ENCODE measurements at places on chromosomes 5 and 9. TPM values are rescaled to one million over a fixed set of nuclear protein-coding genes. Genes with fewer than 3 reads are reported as not detected.

Gene HDAC3
- total RNA-seq: 38.3 TPM

Gene PRRT1B
- not detected for total RNA-seq

Gene HNRNPH1
- 275 TPM for total RNA-seq

Gene NDUFS6
- total RNA-seq: 70.3 TPM

Gene OR1J2
- not detected for total RNA-seq

Gene CDH6
- 0.05 TPM for total RNA-seq

Gene SPINK4
- not detected for total RNA-seq

Gene NDFIP1
- 53.1 TPM for total RNA-seq

Gene FCN1
- total RNA-seq: not detected

Gene LMBRD2
- total RNA-seq: 4.2 TPM

Gene CDC20B
- total RNA-seq: not detected

Gene DMRT2
- not detected for total RNA-seq

Gene NME5
- total RNA-seq: 0.39 TPM

Gene CCL28
- total RNA-seq: 1.8 TPM

Gene GAS1
- under 0.01 TPM for total RNA-seq

Gene KCNIP1
- 0.20 TPM for total RNA-seq

Gene IL31RA
- 1.4 TPM for total RNA-seq

Gene SLC34A1
- not detected for total RNA-seq

Gene ZNF300
- 3.4 TPM for total RNA-seq

Gene HACD4
- 6.1 TPM for total RNA-seq

Gene SELENOP
- 28.6 TPM for total RNA-seq

Gene FGF1
- not detected for total RNA-seq

Gene SLC6A7
- total RNA-seq: not detected

Gene MLANA
- total RNA-seq: not detected

Gene COL15A1
- 10.0 TPM for total RNA-seq

Gene PDZD2
- 4.5 TPM for total RNA-seq

Gene FOXD4L4
- total RNA-seq: not detected

Gene FOXB2
- total RNA-seq: not detected

Gene TRIM36
- 1.7 TPM for total RNA-seq

Gene SEMA6A
- 2.0 TPM for total RNA-seq

Gene KCNV2
- total RNA-seq: not detected

Gene ENTREP1
- total RNA-seq: 3.3 TPM

Gene SHOC1
- not detected for total RNA-seq

Gene RANBP17
- total RNA-seq: 2.9 TPM

Gene FGD3
- total RNA-seq: not detected

Gene PGM5
- total RNA-seq: 5.5 TPM

Gene NMUR2
- not detected for total RNA-seq

Gene FOXD4
- not detected for total RNA-seq

Gene GNA14
- total RNA-seq: 2.7 TPM

Gene PCDHB7
- 0.05 TPM for total RNA-seq

Gene FBXL17
- 6.1 TPM for total RNA-seq

Gene CDC37L1
- 6.0 TPM for total RNA-seq

Gene CD14
- 0.60 TPM for total RNA-seq

Gene PHYHD1
- 0.15 TPM for total RNA-seq

Gene IRF1
- total RNA-seq: 63.9 TPM

Gene GFI1B
- total RNA-seq: not detected

Gene MYMK
- total RNA-seq: not detected

Gene SHISAL2B
- not detected for total RNA-seq

Gene MRPS2
- total RNA-seq: 53.8 TPM

Gene CMYA5
- under 0.01 TPM for total RNA-seq

Gene SGCD
- not detected for total RNA-seq

Gene MRRF
- total RNA-seq: 32.5 TPM

Gene PCYOX1L
- total RNA-seq: 8.0 TPM

Gene PCDHGA4
- 3.9 TPM for total RNA-seq

Gene SLC25A2
- 0.15 TPM for total RNA-seq

Gene PCDHGA9
- total RNA-seq: 1.2 TPM

Gene ADAMTS13
- 0.20 TPM for total RNA-seq

Gene SEPTIN8
- total RNA-seq: 45.8 TPM

Data from mammary microvascular endothelial cell (primary cell).